ENCODE measurements at places on chromosomes 4 and X. TPM values are rescaled to one million over a fixed set of nuclear protein-coding genes. Genes with fewer than 3 reads are reported as not detected.

GABRE gene
- total RNA-seq = 26.5 TPM

SEPSECS gene
- 11.7 TPM for total RNA-seq

DNA sequence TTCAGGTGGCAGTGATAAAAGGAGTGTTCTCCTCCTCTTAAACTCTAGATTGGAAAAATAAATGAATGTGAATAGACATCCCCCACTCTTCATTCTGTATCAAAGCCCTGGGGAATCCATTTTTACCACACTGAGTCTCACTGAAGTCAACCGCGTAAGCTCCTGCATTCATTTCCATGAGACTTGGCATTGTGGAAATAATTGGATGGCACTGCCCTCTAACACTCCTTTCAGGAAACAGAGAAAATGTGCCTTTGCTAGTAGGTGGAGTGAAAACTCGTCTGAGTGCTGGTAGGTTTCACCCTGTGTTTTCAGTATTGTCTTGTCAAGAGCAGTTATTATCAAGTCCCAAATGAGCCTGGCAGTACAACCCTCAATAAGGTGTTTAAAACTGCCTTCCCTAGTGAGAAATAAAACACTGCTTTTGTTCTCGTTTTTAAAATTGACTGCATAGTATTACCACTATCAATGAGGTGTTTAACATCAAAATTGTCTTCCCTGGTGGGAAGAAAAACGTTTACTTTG is 9.7 kb upstream of the CDKN2AIP start:
- DNase-seq = no peak

- no peak for DNase-seq
Measured at GRCh38 chrX:28802625-28803024, 215.4 kb downstream of the IL1RAPL1 start.
